ENCODE measurements at places on chromosomes 3 and 15.

DNA sequence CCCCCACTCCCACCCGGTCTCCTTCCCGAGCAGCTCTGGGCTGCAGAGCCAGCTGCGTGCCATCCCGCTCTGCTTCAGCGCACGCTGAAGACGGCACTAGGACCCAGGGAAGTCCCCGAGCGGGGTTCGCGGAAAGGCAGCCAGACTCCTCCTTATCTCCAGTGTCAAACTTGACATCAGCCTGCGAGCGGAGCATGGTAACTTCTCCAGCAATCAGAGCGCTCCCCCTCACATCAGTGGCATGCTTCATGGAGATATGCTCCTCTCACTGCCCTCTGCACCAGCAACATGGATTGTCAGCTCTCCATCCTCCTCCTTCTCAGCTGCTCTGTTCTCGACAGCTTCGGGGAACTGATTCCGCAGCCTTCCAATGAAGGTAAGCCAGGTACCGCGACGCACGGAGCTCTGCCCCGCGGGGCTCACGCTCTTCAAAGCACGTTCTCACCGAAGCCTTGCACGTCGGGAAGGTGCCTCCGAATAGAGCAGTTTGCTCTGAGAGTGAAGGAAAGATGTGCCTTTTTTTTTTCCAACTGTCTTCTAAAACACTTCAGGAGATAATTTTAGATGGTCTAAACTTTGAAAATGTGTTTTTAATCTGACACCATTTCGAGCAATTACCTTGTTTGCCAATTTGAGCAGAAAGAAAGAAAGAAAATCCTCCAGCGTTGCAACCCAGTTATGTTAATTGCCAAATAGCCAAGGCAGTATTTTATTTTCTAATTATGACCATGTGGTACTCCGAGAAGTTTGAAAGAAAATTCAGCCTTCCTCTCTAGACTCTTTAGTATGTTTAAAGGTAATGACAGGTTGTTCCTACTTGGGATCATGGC is at the start of gene EPHA3:
Gene EPHA3, plus strand, starts transcription at position 161 of the 830 bp plus-strand sequence. Its CDS starts 128 bp downstream, at position 289.
- DNase-seq, result peak; percentile 47

- no peak for DNase-seq
Observed at GRCh38 chr3:49005998-49006397, 1.2 kb upstream of the WDR6 start.

DNA sequence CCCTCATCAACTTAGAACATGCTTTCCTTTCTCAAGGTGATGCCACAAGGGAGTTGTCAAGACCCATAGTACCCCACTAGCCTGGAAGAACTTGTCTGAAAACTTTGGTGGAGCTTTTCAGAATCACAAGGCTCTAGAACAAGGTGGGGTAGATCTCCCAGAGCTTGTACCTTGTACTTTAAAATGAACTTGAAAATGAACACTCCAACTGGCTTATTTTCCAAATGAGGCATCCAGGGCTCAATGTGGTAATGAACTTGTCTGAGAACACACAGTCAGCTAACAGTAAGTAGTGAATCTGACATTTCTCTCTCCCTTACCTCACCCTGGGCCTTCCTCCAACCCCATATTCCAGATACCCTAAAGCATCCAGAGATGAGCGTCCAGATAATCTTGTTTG is 81.8 kb upstream of the THBS1 start:
- DNase-seq, result no peak

- no peak for DNase-seq
Observed at GRCh38 chr3:50644561-50644960, 27.6 kb downstream of the MAPKAPK3 start.

DNA sequence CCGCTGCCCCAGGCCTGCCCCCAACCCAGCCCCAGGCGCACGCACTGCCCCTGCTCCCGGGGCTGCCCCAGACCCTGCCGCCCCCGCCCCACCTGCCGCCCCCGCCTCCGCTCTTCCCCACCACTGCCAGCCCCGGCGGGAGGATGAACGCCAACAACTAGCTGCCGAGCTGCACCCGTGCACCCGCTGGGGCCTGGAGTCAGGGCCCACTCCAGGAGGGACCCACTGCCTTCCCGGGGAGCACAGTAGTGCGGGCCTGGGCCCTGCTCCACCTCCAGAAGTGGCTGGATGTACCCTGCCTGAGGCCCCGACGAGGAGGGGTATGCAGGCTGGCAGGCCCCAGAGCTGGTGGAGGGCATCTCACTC is 10.9 kb downstream of the ZBTB47 start:
- no peak for DNase-seq

GRCh38 chr3:126446791-126447190 is 28.9 kb downstream of the ZXDC start:
- no peak for DNase-seq

- no peak for DNase-seq
Observed at GRCh38 chr3:145854499-145854898, 306.5 kb downstream of the PLOD2 start.

- no peak for DNase-seq
Observed at GRCh38 chr3:22606938-22607337, 596.2 kb upstream of the UBE2E2 start.

DNA sequence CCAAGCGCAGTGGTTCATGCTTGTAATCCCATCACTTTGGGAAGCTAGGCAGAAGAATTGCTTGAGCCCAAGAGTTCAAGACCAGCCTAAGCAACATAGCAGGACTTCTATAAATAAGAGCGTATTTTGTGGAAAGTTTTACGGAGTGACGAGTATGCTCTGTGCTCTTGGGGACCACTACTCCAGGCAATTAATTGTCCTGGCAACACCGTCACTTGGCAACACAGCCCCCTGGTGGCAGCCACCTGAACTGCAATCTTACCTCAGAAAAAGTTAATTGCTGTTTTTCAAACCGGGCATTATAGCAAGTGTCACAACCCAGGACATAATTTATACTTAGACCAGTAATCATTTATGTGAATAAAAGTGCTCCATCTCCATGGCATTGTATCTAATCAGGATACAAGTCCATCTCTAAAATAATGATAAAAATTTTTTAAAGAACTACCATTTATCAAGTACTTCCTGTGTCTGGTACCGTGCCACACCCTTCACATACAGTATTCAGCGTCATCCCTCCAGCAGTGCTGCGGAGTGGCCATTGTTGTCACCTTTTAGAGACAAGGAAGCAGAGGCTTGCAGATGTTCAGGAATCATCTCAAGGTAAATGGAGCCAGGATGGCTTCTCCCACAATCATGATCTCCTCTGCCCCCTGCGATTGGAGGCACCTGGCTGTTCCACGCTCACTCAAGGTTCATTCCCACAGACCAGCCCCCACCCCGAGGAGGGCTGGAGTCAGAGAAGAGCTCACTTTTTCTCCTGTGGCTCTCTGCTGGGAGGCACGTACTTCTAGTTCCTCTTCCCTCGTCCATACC is 34.5 kb downstream of the PLA2G4D start:
- peak; percentile 53 for DNase-seq

GRCh38 chr3:157107037-157107436 is 52.9 kb downstream of the CCNL1 start:
- DNase-seq, result no peak

- DNase-seq, result peak; percentile 59
Observed at GRCh38 chr3:173371848-173372487, 25.6 kb upstream of the NLGN1 start.

- DNase-seq, result no peak
Observed at GRCh38 chr15:64772488-64772887, 2.9 kb downstream of the RBPMS2 start.

DNA sequence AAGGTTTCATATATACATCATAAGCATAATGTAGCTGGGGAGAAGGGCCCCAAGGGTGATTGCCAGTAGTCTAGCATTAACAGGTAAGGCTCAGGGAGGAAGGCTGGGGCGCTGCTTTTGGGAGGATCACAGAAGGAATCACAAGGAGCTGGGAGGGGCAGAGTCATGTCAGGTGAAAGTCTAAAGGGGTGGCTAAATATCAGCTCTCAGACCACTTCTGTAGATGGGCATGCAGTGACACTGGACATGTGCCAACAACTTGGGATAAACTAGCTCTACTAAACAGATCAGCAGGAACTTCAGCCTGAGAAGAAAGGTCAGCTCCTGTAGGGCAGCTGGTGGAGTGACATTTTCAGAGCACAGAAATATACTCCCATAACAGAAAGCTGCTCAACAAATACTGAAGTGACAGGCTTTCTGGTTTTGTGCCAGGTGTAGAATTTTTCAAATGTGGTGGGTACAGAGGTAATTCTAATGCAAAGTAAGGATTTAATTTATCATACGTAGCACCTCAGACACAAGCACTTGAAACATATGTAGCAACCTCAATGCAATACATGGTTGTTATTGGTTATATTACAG is 79.4 kb downstream of the PEX5L start:
- DNase-seq, result no peak

DNA sequence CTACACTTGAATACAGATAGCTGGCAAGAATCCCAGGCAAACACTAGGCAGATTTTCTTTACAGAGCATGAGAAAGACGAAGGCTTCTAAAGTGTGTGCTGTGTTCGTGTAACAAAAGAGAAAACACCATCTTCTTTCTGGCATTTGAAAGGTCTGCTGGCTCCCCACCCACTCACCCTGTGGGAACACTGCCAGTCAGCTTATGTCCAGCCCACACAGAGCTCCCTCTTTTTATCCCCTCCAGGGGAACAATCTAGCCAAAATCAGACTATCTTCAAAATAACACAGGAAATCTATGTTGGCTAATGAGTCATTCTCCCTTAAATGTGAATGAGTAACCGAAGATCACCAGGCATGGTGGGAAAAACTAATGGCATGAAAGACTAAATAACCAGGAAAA is 45.6 kb upstream of the PAQR5 start:
- peak; percentile 92 for DNase-seq

GRCh38 chr3:192931825-192932224 is 14.2 kb upstream of the MB21D2 start:
- no peak for DNase-seq

GRCh38 chr3:169146866-169147237 is 516.7 kb downstream of the MECOM start:
- peak; percentile 43 for DNase-seq

DNA sequence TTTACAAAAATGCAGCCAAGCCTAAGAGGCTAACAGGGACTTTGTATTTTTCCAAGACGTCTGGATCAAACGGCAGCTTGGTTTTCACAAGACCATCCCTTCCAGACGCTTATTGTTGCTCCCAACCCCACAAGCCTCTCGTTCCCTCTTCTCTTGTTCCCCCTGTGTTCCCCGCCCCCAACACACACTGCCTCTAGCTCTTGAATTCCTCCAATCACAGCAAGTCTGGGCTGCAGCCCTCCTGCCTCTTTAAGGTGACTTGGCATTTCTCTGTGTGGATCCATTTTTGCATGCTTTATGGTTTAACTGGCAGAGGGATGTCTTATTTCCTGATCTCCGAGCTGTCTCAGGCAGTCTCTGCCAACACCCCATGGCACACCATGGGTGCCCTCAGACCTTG is 182.2 kb downstream of the ABHD5 start:
- DNase-seq, result peak; percentile 77

DNA sequence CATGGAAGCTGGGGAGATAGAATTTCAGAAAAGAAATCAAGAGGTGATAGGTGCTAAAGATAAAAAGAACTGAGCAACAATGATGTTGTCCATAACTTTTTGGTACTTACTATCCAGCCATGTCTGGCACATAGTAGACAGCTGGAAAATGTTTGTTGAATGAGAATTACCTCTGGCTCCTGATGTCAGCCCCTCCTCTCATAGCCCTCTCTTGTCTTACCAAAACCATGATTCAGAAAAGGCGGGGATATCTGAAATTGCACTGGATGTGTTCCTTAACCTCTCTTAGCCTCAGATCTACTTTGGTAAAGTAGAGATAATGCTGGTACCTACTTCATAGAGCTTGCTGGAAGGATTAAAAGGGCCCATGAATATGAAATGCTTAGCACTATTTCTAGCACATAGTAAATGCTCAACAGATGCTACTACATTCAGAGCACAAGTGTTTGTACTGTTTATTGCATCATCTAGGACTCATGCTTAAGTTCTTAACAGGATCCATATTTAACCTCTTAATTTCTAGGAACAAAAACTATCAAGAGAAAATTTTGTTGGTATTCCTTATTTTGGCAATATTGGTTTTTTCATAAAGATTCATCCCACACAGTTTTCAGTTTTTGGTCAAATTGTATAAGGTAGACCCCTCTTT is 780.9 kb upstream of the LMCD1 start:
- DNase-seq, result no peak

DNA sequence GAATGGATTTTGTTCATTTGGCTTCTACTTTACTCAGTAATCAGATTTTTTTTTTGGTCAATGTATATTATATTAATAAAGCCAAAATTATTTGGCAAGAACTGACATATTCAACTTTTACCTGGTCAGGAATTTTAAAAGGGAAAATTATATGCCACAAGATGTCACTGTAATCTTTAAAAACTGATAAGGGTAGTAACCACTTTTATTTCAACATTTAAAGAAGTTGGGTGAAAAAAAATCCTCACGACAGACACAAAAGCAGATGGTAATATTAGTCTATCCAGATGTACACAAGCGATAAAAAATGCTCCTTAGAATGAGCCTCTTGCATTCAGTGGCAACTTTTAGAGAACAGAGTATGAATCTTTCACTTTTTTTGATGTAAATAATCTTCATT is 101.9 kb downstream of the SERPINI1 start:
- peak; percentile 18 for DNase-seq
